WTC11 (cell line): ENCODE measurements at places on chromosomes 1 and 21. TPM values are rescaled to one million over a fixed set of nuclear protein-coding genes. Genes with fewer than 3 reads are reported as not detected.

ZNF362 gene
- total RNA-seq = 23.9 to 25.7 TPM (median 24.2 TPM) in 3 replicates

SASS6 gene
- total RNA-seq = 13.0 to 13.6 TPM (median 13.6 TPM) in 3 replicates

FAM151A gene
- 0.11 TPM in 1 of 3 replicates, not detected in the others for total RNA-seq

PEAR1 gene
- 0.89 to 1.6 TPM (median 1.0 TPM) in 3 replicates for total RNA-seq

TNFRSF18 gene
- 0.83 to 1.2 TPM (median 1.1 TPM) in 3 replicates for total RNA-seq

SLC9C2 gene
- not detected in 3 replicates for total RNA-seq

UBIAD1 gene
- total RNA-seq = 20.8 to 21.6 TPM (median 20.8 TPM) in 3 replicates

KRTAP7-1 gene
- total RNA-seq = not detected in 3 replicates

KRTAP12-2 gene
- 0.25 TPM in 1 of 3 replicates, not detected in the others for total RNA-seq

BEND5 gene
- 4.8 to 5.9 TPM (median 4.9 TPM) in 3 replicates for total RNA-seq

OR2T11 gene
- not detected in 3 replicates for total RNA-seq
